ENCODE measurements at places on chromosomes 11 and 22.

- DNase-seq, result no peak
Observed at GRCh38 chr11:69359735-69360480, 66.0 kb downstream of the MYEOV start.

GRCh38 chr11:72091292-72091691, 10.6 kb downstream of the LRRC51 start:
- DNase-seq, result peak; percentile 37

DNA sequence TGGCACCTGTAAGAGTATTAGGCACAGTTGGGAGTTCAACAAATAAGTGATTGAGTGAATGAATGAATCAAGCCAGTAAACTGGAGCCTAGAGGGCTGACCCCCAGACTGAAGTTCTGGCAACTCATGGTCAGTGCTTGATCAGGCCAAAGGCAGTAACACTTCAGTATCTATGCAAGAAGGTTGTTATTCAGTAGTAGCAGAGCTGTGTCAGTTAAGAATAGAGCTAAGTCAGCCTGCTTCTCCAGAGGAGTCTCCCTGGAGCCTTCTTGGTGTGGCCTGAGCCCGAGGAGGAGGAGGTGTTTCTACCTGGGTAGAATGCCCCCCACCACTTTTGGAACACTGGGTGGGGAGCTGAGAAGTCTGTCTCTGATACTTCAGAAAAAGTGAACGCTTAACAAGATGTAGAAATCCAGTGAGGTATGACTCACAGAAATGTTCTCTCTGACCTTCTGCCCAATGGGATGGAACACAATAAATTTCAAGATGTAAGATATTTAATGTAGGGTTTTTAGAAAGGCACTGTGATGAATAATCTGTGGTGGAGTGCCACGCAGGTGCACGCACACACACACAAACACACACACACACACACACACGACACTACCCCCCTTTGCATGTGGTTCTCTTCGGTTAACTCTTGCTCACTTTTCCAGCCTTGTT, 219.9 kb downstream of the HIPK3 start:
- no peak for DNase-seq

DNA sequence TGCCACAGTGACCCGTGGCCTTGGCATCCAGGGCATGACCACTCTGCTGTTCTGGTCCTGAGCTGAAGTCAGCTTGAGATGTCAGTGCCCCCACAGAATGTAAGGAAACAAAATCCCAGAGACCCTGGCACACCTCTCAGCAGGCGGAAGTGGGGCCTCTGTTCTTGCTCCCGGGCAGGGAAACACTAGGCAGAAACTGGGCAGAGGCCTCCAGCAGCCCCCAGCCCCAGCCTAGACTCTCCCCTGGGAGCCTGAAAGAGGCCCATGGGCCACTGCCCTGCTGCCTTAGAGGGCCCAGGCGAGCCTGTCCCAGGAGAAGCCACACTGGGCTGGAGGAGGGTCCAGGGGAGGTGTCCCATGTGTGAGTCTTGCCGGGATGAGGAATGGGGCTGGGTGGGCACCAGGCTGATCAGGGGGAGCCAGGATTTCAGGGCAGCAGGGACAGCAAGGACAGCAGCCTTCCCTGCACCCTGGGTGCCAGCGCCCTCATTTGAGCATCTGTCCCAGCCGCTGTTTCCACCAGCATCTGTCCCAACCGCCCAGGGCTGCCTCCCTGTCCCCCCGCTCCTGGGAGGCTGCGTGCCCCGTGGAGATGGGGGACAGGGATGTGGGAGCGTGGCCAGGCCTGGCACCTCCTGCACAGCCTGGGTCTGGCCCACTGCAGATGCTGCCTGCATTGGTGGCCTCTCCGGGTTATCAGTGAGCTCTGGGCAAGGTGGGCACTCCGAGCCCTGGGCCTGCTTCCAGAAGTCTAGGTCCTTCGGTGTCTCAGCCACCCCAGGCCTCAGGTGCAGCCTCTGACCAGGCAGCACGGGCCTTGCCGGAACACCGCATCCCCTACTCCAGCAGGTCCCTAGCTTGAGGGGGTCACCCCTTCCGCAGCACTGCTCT, 1072.4 kb downstream of the BRD1 start:
- no peak for DNase-seq

DNA sequence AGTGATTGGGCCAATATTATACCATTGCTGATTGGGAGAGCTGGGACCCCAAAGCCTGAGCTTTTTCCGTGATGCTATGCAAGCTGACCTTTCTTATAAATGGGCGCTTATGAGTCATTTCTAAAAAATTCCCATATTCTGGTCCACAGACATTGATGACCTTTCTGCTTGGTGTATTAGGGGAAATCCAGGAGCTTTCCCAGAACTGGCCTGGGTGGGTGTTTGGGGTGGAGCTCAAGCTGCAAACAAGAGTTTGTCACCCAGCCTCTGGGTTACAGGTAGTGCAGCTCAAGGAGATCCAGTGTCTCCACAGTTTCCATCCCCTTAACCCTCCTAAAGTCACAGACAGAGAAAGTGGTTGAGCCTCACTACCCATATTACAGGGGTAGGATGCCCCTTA, 67.7 kb downstream of the CCDC81 start:
- no peak for DNase-seq

- DNase-seq, result no peak
Observed at GRCh38 chr22:30310881-30311771, 15.6 kb downstream of the TBC1D10A start.

- no peak for DNase-seq
Observed at GRCh38 chr11:42657169-42657568, 654.6 kb upstream of the API5 start.

DNA sequence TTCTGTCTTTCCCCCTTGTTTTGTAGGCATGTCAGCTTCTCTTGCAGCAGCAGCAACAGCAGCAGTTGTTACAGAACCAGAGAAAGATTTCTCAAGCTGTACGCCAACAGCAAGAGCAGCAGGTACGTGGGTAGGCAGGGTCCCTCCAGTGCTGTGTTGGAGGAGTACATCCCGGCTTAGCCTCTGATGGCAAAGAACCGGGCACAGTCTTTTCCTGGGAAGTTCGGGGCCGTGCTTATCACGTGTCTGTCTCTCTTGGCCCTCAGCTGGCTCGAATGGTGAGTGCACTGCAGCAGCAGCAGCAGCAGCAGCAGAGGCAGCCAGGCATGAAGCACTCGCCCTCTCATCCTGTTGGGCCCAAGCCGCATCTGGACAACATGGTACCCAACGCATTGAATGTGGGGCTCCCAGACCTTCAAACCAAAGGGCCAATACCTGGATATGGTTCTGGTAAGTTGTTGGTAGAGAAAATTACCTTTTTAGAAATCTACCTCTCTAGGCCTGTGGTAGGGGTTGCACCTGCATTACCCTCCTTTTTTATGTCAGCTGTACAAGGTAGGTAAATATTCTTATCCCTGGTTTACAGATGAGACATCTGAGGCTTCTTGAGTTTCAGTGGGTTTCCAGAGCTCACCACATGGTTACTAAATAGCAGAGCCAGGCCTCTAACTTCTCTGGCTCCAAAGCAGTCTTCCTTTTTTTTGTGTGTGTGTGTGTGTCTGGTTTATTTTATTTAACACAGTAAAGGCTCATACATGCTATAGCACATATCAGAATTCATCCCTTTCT, 45.2 kb upstream of the ADSL start:
- no peak for DNase-seq

GRCh38 chr11:128388206-128388815, 199.0 kb downstream of the ETS1 start:
- DNase-seq, result no peak

- DNase-seq, result no peak
Observed at GRCh38 chr11:18088966-18089365, 16.9 kb downstream of the SAAL1 start.

GRCh38 chr11:76030286-76030685, 176.0 kb downstream of the WNT11 start:
- no peak for DNase-seq

- DNase-seq, result no peak
Observed at GRCh38 chr11:2746401-2747247, 46.8 kb upstream of the KCNQ1OT1 start.

DNA sequence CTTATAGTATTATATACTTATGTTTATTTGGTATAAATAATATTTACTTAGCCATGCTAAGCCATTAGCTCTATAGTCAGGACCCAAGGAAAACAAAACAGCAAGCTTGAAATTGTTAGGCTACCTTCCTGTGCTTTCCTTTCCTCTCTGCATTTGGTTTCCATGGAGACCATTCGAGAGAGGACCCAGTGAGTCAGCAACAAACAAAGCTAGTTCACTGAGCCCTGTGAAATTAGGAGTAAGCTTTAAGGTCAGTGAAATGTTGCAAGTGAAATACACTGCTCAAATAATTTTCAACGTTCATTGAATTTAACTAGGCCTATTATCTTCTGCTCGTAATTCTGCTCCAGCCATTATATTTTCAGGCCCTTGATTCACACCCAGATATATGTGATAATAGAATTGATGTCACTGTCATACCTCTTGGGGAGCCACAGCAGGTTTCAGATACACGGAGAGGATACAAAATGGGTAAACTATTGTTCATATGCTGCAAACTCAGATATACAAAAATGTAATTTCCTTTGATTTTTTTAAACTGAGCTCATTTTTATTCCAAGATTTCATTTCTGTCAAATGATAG, 9.1 kb upstream of the OR10D3 start:
- DNase-seq, result no peak

DNA sequence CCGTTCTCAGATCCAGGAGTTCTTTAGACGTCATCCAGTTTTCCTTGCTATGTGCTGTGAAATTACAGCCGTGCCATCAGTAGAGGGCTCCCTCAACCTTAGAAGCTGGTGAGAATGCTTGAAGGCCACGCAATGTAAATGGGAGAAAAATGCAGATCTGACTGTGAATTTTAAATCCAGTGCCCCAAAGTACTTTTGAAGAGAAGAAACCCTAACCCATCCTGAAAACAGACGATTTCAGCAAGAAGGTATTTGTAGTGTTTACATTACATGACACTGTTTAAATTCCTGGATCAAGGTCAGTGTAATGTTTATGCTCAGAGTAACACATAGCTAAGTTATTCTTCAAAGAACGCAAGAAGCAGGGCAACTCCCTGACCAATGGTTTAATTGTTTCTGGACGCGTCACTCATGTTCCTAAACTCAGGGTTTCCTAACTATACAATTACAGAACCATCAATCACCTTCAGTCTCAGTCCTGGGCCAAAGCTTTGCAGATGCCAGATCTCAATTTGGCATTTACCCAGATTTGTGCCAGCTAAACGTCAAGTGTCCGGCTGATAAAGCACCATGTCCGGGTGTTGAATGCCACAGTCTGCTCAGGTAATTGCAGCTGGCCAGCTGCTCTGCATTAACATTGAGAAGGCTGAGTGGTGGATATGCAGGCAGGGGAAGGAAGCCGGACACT, 38.2 kb downstream of the ADAMTS8 start:
- no peak for DNase-seq

DNA sequence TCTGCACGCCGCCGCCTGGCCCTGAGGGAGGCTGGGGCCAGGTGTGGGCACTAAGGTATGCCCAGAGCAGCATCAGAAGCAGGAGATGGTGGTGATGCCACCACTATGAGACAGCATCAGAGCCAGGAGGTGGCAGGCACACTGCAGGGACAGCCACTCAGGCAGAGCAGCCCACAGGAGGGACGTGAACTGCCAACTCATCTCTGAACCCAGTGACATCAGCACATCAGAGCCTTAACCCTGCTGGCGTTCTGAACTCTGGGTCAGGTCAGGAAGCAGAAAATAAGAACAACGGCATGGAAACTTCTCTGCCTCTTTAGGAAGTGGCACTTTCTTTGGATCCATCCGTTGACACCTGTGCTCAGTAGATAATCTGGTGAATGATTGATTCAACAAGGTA, 14.7 kb upstream of the IFT27 start:
- no peak for DNase-seq

DNA sequence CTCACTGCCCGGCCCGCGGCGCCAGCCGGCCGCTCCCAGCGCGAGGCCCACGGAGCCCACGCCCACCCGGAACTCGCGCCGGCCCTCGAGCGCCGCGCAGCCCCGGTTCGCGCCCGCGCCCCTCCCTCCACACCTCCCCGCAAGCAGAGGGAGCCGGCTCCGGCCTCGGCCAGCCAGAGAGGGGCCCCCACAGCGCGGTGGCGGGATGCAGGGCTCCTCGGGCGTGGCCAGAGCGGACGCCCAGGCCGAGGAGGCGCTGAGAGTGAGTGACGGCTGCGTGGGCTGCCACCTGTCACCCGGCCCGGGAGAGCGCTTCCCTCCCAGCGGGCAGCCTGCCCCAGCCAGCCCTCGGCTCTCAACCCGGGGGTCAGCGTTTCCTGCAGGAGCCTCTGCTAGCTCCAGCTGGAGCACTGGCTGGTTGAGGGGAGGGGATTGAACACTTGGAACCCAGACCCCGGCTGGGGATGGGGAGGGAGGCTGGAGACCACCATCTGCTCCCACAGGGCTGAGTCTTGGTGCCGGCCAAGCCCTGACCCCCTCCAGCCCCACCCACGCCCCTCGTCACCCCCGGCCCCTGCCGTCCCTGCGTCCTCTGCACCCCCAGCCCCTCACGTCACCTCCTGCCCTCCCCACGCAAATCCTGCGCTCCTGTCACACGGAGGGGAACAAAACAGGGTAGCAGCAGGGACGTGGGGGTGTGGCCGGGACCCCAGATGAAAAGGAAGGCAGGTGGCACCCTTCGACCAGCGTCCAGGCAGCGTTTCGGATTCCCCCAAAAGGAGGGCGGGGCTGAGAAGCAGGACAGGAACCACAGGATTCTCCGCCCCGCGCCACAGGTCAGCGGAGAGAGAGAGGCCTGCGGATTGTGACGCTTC, 157.0 kb downstream of the BRD1 start:
- DNase-seq, result no peak

DNA sequence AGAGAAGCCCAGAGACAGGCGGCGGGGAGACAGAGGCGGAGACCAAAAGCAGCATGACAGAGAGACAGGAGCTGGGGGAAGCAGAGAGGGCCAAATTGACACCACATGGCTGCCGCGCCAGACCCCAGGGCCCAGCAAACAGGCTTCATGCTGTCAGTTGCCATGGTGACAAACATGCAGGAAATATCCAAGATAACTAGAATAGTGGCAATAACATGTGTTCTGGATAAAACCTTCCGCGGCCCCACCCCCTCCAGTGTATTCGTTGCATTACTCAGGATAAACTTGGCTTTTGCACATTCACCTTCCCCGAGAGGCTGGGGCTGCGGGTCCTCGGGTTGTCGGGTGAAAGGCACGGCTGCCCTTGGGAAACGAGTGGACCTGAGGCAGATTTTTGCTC, 49.9 kb upstream of the CDON start:
- DNase-seq, result no peak

- no peak for DNase-seq
Observed at GRCh38 chr11:61273178-61274078, 21.7 kb downstream of the VWCE start.

- no peak for DNase-seq
Observed at GRCh38 chr11:46445920-46446771, 54.6 kb upstream of the CHRM4 start.

- DNase-seq, result no peak
Observed at GRCh38 chr11:63510360-63511047, 4.6 kb downstream of the LGALS12 start.
